Activated CD4-positive, alpha-beta memory T cell treated with anti-CD3 and anti-CD28 coated beads for 36 hours (primary cell): ENCODE measurements at places on chromosomes 12 and 14.

DNA sequence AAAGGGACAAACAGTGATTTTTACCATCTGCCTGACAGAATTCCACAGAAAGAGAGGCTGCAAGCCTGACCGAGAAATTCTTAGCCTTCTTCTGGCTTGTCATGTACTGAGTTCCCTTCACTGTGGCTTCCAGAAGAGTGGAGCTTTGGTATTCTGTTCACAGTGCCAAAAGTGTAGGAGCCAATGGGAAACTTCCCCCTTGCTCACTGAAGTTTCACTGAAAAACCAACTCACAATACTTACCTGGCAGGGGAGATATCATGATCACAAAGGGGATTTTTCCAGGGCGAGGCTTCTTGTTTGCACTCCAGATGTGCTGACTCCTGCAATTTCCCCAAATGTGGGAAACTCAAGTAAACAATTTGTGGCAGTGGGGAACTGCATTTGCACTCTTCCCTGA, 31.7 kb upstream of the MMP19 start:
- DNase-seq: no peak

GRCh38 chr12:90905691-90906370, 49.1 kb downstream of the CCER1 start:
- DNase-seq: no peak

GRCh38 chr12:99647453-99647852, at the start of gene GARIN6:
GARIN6 (plus strand) TSS chr12:99647753; CDS start chr12:99648175, 422 bp downstream.
- DNase-seq: no peak

DNA sequence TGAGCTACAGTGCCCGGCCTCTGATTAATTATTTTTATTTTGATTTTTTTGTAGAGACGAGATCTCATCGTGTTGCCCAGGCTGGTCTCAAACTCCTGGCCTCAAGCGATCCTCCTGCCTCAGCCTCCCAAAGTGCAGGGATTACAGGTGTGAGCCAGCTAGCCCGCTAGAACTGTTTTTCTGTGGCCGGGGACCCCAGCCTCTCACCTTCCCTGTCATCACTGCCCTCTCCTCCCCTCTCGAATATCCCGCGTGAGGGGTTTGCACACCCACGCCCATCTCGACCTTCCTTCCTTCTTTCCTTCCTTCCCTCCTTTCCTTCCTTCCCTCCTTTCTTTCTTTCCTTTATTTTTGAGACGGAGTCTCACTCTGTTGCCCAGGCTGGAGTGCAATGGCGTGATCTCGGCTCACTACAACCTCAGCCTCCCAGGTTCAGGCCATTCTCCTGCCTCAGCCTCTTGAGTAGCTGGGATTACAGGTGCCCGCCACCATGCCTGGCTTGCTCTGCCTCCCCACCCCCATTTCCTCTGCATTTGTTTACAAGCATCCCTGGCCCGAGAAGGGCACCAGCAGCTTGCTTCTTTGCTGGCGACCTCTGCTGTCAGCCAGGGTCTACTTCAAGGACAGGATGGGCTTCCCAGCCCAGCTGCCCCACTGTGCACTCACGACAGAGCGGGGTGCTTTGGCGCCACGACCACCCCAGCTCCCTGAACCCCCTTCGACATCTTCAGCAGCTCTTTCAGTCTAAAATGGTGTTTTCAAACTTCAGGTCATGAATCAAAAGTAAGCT, 4.3 kb upstream of the TRAF3 start:
- DNase-seq: no peak

DNA sequence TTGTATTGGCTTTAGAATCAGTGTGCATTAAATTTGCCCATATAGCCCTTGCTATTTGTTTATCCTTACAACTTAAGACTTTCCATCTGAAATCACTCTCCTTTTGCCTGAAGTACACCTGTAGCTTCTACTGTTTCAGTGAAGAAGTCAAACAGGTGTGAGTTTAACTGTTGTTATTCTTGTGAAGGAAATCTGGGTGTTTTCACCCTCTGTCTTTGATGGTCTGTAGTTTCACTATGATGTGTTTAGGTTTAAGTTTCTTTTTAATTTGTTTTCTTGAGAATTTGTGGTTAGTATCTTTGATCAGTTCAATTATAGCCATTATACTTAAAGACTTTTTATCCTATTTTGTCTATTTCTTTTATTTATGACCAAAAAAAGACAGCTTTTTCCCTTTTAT, 68.9 kb upstream of the BBS10 start:
- no peak for DNase-seq

- DNase-seq: no peak
These were observed 129.4 kb upstream of the SRRM4 start for GRCh38 chr12:118851891-118852290.

DNA sequence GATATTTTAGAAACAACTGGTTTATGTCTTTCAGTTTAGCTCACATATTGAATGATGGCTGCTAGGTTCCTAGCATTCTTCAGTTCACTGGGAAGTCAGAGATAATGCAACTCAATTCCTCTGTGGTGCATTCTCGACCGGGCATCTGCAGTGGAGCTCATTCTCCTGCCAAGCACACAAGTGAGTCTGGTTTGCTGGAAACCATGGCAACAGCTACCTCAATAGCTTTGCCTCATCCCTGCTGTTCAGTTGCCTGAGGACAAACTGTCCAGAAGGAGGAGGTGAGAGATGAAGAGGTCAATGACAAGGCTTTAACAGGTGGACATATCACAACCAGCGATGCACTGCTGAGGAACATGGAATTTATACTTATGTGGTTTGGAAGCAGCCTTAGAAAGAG, 816.9 kb downstream of the AACS start:
- no peak for DNase-seq

DNA sequence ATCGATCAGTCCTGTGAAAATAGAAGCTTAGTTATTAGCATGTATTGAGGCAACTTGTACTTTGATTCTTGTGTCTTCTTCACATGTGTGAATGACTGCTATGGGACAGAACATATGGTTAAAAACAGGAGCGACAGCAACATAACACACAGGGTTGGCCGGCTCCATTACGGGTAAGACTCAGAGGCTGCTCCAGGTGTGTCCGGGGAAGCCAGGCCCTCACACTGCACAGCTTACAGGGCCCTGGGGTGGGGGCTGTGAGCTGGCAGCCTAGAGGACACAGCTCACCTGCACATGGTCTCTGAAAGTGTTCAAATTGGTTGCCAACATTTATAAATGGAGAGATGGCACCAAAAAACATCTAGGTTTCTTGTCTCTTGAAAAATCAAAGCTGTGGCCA, 31.1 kb downstream of the TCHP start:
- no peak for DNase-seq

DNA sequence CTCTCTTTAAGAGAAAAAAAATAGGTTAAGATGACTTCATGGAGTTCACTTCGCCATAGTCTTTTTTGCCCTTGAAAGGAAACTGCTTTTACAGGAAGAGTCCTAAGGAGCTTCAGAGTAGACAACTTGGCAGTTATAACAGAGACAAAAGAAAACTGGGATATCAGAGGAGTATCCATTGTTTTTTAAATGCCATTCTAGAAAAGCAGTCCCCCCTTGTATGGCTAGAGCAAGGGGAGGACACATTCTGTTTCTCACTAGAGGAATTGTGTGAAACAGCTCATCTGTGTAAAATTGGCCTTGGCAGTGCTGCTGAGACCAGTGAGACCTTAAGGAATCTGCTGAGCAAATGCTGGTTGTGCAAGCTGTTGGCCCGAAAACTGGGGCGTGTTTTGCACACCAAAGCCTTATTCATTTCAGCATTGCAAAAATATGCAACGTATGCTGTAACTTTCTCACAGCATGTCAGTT, 128.0 kb downstream of the GPR135 start:
- DNase-seq: no peak

DNA sequence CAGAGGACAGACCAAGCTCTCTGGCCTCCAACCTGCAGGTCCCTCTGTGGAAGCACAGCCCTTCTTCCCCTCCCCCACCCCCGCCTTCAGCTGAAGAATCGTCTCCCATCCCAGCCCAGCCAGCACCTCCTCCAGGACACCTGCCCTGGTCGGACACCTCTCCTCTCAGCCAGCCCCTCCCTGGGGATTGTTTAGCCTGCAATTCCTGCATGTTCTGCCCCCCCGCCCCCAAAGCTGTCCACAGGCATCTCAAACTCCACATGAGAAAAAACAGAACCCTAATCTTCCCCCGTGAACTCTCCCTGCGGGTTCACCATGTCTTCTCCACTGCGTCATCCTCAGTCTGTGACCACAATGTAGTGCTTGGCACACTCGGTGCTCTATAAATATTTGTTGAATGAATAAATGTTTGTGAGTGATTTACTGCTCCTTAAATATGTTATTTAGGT, 24.1 kb downstream of the PRIMA1 start:
- no peak for DNase-seq

GRCh38 chr12:43222796-43223195, 329.2 kb downstream of the ADAMTS20 start:
- DNase-seq: no peak
